Hair follicle dermal papilla cell (primary cell): ENCODE measurements at places on chromosomes 3 and 15. TPM values are rescaled to one million over a fixed set of nuclear protein-coding genes. Genes with fewer than 3 reads are reported as not detected.

SPATA12 gene
- not detected in 2 replicates for total RNA-seq

WDR93 gene
- not detected in 2 replicates for total RNA-seq

TUBGCP4 gene
- 10.5 and 13.6 TPM in 2 replicates for total RNA-seq

HTR3E gene
- not detected in 2 replicates for total RNA-seq

KNL1 gene
- 2.9 and 3.6 TPM in 2 replicates for total RNA-seq

NRG4 gene
- total RNA-seq: not detected in 2 replicates

GOLGA6A gene
- total RNA-seq: not detected in 2 replicates

GABRG3 gene
- under 0.01 TPM in 1 of 2 replicates, not detected in the other for total RNA-seq

GOLGA8R gene
- total RNA-seq: 1.8 and 4.0 TPM in 2 replicates

ALDH1A3 gene
- total RNA-seq: 302 and 555 TPM in 2 replicates

MAPK6 gene
- 68.4 and 81.5 TPM in 2 replicates for total RNA-seq

KBTBD13 gene
- not detected in 2 replicates for total RNA-seq

MCTP2 gene
- 27.2 and 29.9 TPM in 2 replicates for total RNA-seq

SNTN gene
- not detected in 2 replicates for total RNA-seq

PFKFB4 gene
- 12.8 and 15.7 TPM in 2 replicates for total RNA-seq

DPH3 gene
- total RNA-seq: 29.5 and 31.8 TPM in 2 replicates
